NCI-H446 treated with DMSO at 0.1 percent for 48 hours (cell line): ENCODE measurements at places on chromosomes 5 and 9.

DNA sequence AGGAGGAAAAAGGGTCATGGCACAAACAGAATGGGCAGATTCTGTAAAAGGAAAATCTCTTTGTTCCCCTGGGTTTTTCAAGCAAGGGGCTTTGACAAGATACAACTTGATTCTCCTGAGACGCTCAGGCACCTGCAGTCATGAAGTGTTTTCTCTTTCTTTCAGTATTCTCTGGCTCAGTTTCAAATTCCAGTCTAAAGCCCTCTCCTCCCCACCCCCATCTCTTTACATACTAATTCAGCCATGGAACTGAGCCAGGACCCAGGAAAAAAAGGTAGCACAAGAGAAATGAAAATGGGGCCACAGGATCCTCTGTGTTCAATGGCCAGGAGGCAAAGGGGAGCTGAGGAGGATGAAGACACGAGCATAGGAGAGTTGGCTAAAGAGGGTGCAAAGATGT is 408.4 kb downstream of the SPOCK1 start:
- DNase-seq: no peak

DNA sequence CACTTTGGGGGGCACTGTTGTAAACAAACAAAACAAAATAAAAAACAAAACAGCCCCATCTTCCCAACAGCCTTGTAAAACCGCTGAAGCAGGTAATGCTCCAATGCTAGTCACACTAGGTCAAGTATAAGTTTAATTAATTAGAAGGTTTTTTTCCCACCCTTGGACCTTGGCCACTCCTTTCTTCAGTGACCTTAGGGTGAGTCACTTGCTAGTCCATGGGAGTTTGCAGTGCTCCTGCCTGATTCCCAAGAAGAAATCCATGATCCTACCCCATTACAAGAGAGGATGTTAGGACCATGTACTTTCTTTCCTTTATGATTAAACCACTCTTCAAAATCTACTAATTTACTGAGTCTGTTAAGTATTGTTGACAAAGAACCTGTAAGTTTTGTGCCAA is 192.2 kb upstream of the CDKN2B start:
- DNase-seq: no peak

GRCh38 chr9:35102465-35102768 is 514 bp downstream of the STOML2 start:
- DNase-seq: no peak

GRCh38 chr9:113042884-113043657 is 13.5 kb downstream of the ZFP37 start:
- no peak for DNase-seq

DNA sequence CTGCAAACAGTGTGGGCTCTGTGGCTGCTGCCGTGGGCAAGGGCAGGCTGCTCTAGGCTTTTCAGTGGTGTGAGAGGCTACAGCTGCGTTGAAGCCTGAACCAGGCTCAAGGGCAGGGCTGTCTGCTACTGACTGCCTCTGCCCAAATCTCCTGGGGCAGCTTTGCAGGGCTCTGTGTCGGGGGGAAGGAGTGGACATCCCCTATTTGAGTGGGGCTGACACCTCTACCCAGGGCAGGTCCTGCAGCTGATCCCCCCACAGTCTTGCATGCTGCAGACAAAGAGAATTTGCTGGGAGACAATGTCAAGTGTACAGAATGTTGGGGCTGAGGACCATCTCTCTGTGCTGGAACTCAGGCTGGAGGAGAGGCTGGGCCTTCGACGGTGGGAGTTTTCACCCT is 240.2 kb downstream of the PBX3 start:
- no peak for DNase-seq

DNA sequence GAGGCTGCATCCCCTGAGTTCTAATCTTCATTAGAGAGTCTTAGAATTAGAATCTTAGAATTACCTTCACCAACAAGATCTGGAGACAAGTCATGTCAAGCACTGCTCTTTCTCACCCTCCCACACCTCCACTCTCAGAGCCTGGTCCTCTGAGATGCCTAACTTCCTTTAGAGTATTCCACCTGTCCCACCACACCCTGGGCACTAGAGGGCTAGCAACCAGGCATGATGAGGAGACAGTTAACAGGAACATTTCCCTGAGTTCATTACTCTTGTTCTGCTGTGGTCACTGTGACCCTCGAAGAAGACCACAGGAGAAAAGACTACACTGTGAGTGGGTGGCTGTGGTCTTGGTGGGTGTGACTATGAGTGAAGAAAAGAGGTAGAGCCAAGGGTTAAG is 25.2 kb upstream of the MAP1B start:
- DNase-seq: no peak

DNA sequence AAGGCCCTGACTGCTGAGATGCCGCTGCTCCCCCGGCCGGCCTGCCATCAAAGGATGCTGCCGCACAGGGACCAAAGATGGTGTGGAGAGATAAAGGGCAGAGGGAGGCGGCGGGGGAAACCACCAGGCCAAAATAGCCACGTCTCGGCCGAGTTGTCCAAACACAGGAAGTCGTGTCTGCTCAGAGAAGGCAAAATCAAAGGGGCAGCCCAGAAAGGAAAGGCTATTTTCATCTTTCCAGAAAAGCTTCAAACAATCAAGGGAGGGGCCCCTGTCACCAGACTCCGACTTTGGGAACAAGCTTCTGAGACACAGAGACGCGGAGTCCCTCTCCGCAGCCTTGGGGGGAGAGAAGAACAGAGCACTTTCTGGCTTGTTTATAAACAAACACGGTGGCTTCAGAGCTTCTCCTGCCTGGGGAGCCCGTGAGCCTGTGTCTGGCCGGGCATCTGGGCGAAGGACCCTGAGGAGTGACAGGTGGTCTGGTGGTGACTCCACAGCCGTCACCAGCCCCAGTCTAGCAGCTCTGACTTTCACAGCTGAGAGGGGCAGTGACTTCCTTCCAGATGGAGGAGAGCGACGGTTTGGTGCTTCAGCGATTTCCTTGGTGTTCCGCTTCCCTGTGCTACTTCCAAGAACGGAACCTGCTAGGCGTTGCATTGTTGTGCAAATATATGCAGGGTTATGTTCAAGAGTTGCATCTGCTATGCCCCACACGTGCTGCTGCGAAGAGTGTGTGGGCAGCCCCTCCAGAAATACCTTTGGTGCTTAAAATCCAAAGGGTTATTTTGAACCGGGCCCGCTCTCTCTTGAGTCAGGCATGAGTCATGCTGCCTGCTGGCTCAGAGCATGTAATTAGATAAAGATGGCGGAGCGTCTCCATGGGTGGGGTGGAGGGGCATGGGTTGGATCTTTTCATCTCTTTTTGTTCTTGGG is 24.0 kb downstream of the ADAMTSL2 start:
- DNase-seq: no peak

DNA sequence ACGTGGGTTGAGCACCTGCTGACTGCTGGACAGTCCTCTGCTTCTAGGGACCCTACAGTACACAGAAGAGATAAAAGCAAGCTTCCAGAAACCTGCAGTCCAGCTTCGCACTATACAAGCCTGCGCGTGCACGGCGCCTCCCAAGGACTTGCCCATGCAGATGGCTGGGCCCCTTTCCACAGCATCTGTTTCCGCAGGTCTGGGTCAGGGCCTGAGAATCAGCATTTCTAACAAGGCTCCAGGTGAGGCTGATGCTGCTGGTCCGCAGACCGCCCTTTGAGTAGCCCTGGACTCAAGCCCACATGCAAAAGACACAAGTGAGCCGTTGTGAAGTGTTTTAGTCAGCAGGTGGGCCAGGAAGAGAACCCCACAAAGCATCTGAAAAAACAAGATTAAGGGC is 133.1 kb downstream of the HSD17B3 start:
- DNase-seq: no peak

DNA sequence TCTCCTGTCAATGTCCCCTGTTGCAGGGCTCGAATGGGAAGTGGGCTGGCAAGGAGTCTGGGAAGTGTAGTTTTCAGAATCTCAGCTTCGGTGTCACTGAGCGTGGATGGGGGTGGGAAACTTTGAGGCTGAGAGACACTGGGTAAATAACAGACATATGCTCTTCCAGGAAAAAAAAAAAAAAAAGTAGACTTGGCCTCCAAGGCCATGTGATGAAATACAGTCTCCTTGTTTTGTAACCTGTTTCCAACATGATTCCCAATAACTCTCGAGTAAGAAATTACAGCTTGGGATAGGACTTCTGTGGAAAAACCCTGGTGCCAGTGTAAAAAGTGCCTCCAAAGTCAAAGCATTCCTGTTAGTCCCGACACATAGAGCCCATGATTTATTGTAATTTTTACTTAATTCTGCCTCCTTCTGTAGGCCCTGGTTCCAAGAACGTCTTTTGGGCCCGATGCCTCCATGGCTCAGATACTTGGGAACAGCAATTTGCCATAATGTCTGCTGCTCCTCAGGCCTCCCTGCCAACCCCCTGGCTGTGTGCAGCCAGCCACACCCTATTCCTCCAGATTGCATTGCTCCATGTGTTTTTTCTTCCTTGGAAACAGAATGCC is 119.5 kb upstream of the TNC start:
- no peak for DNase-seq

- no peak for DNase-seq
Measured at GRCh38 chr5:179209359-179210150, 135.7 kb downstream of the ADAMTS2 start.

DNA sequence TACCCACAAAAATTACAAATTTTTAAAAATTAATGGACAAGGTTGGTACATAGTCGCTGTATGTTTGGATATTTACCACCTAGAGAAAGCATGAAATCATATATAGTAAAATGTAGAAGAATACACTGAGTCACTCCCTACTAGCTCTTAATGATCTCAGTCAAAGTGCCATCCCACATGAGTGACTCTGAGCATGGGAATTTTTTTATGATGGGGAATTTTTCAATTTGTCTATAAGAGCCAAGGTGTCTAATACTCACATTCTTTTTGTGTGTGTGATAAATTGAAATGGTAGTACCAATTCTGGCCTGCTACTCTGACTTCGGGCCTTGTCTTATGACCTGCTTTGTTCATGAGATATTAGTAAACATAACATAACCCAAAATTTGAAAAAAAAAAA is 483.2 kb downstream of the CDH10 start:
- no peak for DNase-seq

GRCh38 chr9:130943221-130943620 is 4.2 kb upstream of the FIBCD1 start:
- DNase-seq: no peak

DNA sequence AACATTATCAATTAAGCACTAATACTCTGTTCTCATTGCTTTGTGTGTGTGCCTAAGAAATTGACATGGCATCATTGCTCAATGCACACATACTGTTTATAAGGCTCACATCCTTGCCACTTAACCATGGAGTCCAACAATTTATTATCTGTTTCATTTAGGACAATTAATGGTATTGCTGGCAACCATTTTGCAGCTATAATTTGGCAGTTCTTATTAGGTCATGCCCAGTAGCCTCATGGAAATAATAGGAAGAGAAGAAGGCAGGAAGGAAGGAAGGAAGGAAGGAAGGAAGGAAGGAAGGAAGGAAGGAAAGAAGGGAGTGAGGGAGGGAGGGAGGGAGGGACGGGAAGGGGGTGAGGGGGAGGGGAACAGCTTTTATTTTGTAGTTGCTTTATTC is 285.5 kb upstream of the SLC24A2 start:
- DNase-seq: no peak

DNA sequence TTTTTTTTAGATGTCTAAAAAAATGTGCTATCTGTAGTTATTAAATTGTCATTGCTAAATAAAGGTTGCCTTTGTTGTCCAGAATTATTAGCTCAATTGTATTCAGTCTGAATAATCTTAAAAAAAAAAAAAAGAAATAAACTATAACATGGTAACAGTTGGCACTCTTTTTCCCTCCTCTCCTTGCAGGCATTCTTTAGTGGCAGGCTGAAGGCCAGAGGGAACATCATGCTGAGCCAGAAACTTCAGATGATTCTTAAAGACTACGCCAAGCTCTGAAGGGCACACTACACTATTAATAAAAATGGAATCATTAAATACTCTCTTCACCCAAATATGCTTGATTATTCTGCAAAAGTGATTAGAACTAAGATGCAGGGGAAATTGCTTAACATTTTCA is 87.6 kb upstream of the FAM170A start:
- DNase-seq: no peak

GRCh38 chr5:37054391-37054790 is 177.8 kb downstream of the NIPBL start:
- DNase-seq: no peak

GRCh38 chr9:76451234-76451633 is 7.7 kb upstream of the GCNT1 start:
- no peak for DNase-seq

GRCh38 chr9:123927625-123928532 is 2.0 kb downstream of the DENND1A start:
- DNase-seq: no peak

DNA sequence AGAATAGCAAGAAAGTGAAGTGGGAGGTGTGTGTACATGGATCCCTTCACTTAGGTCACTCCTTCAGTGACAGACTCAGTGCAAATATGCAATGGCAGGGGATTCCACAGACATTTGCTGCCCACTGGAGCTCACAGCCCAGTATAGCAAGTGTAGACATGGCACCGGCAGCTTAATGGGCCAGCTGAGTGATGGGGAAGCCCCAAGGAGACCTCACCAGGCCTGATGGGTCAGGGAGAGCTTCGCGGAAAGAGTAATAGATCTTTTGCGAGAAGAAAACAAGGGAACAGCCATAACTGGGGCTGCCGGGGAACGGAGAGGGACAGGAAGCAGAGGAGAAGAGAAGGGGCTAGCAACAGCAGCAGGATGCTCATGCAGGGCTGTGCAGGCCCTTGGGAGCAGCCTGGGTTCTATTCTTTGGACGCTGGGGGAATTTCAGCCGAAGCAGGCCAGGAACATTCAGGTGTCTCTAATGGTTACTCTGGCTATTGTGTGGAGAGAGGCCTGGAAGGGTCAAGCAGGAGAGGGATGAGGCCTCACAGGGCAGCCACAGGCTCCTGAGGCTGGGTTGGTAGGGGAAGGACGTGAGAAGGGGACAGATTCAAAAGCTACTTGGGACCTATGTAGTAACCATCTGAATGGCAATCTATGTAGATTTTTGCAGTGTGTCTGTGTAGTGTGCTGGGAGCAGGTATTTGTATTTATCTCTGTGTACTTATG is 27.0 kb downstream of the TCF7 start:
- no peak for DNase-seq

DNA sequence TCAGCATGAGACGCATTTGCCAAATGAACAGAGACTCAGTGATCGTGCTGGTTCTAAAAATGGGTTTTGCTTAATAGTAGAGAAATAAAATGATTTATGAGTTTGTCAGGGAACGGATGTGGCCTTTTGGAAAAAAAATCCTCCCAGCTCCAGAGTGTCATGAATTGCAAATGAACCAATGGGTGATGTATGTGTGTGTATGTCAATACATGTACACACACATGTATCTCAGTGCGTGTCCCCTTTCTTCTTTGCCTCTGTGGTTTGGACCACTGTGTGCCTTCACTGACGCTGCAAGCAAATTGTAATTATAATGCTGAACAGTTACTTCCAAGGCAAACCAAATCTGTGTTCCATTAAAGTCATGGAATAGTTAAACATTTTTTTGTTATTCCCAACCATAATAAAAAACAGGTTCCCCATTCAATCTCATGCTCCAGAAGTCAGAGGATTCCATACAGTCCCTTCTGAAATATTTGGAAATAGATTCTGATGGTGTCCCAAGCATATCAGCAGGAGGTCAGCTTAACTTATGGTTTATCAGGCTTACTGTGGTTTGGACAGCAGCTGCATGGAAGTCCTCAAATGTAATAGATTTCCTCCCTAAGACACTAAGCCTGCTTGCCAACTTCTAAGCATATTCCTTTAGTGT is 630.5 kb downstream of the ACTL7B start:
- no peak for DNase-seq

- peak; percentile 97 for DNase-seq
Measured at GRCh38 chr5:43425983-43426382, 13.8 kb upstream of the CCL28 start.
